Activated naive CD4-positive, alpha-beta T cell (primary cell): ENCODE measurements at places on chromosomes 11 and 22.

DNA sequence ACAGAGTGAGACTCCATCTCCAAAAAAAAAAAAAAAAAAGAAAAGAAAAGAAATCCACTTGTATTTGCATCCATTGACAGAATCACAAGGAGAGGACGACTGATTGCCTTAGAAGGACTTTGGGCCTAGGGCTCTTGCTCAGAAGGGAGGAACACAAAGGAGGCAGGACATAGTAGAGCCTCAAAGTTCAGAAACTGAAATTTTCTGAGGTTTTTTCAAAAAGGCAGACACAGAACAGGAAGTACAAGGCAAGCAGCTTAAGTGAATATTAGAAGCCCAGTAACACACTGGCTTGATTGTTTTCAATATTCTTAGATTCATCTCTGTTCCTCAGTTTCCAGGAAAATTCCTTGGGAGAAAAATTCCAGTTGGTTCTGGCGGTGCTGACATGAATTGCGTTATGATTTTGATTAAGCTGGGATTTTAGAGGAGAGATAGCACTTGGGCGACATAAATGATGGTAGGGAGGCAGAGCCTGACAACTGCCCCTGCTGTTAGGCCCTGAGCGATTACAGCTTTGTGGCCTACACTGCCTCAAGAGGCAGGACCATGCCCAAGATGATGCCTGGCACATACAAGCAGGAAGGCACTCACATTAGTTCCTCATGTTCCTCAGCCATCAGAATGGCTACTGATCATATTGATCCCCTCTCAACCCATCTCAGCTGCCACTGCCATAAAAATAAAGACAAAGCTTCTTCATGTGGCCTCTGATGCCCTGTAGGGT, 15.3 kb downstream of the CLPB start:
- no peak for DNase-seq

DNA sequence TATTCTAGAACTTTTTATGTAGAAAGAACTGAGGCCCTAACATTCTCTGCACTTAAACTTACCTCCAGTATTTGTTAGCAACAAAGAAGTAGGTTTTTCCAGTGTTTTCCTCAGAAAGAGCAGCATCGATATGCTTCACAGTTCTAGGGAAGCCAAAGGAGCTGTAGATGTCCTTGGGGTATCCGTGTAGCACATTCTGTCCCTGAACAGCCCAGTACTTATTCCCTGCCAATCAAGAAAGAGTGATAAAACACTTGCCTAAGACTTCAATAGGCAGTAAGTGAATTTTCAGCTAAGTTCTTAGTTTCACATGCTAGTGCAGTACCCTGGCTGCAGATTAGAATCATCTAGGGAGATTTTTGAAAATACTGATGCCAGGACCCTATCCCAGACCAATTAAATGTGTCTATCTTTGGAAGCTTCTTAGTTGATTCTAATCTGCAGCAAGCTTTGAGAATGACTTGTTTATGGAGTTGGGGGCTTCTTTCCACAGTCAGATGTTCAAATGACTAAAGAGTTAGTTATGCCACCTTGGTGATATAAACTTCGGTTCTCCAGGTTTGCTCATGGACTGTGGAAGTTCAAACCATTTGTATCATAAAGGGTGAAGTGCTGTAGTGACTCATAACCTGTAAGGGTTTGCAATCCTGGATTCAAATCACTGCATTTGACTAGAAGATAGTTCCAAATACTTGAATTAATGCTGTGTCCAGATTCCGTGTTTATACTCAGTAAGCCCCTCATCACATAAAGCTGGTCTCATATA, 6.5 kb downstream of the MMP1 start:
- DNase-seq: no peak

DNA sequence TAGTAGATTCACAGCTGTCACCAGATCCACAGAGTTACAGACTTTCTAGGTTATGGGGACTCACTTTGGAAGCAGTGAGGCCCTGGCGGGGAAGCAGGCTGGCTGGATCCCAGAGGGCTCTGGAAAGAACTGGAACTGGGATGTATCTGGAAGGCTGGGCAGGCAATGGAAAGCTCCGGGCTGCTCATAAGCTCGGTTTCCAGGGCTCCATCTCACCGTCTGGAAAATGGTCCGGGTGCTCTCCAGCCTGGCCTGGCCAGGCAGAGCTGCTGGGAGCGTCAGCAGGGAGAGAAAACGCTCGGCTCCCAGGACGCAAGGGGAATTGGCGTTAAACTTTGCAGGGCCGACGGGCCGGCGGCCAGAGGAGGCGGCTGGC, 335 bp upstream of the SEZ6L start:
- DNase-seq: no peak

DNA sequence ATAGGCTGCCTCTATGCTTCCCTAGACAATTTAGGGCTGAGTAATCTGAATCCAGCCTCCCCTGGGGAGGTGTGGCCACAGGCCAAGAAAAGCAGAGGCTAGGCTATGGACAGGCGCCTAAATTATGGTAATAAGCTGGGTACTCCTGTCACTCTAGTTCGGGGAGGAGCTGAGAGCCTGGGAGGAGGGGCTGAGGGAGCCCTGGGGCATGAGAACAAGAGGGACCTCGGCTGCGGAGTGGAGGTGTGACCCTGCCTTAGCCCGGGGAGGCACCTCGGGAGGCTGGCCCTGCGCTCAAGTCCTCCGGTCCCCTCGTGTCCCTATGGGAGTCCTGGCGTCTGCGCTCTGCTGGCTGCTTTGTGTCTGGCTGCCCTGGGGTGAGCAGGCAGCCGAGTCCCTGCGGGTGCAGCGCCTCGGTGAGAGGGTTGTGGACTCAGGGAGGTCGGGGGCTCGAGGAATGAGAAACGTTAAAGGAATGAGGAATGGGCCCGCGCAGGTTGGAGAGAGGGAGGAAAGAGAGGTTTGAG, at the start of gene OTOG:
Gene OTOG, plus strand, starts transcription at position 209 of the 527 bp plus-strand sequence. Its CDS starts 114 bp downstream, at position 323.
- DNase-seq: no peak

DNA sequence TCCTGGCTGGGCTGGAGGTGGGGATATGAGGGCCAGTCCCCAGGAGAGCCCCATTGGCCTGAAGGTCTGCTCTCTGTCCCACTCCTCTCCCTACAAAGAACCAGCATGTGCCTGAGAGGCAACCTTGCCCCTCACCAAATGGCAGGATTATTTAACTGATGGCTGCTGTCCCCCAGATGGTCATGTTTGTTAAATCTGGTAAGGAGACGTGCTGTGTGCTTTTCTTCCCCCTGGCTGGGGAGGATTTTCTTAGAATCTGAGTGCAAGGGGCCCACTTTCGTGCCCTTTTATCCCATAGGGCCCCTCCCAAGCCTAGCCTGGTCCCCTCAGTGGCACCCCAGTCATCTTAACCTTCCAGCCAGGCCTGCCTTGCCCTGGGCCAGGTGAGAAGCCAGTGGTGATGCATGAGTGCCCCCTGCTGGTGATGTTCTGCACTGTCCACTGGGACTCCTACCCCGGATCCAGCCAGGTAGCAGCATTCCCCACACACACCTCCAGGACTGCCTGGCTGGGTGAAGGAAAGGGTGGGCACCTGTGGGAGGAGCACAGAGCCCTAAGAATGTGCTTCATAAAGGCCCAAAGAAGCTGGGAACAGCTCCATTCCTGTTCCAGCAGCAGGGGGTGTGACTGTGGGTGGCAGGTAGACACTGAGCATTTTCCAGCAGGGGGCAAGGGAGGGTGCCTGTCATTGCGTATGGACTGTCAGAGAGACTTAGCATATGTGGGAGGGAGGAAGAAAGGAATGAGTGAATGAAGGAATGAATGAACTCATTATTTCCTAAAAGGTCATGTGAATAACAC, 28.9 kb downstream of the MFNG start:
- peak; percentile 78 for DNase-seq

- no peak for DNase-seq
These were observed 7.7 kb upstream of the PRRG4 start for GRCh38 chr11:32821917-32822560.

GRCh38 chr11:74493791-74494630, 487 bp upstream of the LIPT2 start:
- DNase-seq: no peak

DNA sequence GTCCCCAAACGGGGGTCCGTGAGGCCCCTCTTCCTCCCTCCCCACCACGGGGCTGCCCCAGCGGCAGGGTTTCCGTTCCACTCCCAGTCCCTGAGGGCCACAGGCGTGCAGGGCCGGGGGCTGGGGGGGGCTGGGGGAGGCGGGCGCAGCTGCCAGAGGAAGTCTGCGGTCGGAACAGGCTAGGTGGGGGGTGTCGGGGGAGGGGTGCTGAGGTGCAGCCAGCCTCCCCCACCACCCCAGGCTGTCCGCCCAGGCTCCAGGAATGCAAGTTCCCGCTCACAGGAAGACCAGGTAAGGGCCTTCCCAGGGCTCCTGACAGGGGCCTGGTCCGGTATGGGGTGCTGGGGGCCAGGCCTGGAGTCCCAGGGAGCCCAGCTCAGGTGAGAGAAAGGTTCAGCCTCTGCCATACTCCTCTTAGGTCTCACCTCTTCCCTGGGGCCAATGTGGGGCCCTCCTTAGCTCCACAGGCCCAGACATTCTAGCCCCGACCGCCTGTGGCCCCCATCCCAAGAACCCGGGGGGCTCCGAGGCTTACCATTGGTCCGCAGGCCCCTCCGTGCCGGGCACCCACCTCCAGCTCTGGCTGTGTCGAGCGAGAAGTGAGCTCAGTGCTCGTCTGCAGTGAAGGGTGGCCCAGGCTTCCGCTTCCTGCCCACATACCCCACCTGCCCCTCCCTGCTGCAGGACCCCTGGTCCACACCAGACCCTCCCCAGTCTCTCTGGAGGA, at the start of gene PTPRCAP:
Gene PTPRCAP, minus strand, starts transcription at position 601 of the 727 bp plus-strand sequence. Its CDS starts 63 bp downstream, at position 538.
- peak; percentile 75 for DNase-seq
